ENCODE measurements at places on chromosomes 7 and 10. TPM values are rescaled to one million over a fixed set of nuclear protein-coding genes. Genes with fewer than 3 reads are reported as not detected.

GRCh38 chr10:17838080-17838648, 29.0 kb downstream of the MRC1 start:
- no peak for DNase-seq

GRCh38 chr10:103651783-103652476, 158.4 kb downstream of the NEURL1 start:
- no peak for DNase-seq

DNA sequence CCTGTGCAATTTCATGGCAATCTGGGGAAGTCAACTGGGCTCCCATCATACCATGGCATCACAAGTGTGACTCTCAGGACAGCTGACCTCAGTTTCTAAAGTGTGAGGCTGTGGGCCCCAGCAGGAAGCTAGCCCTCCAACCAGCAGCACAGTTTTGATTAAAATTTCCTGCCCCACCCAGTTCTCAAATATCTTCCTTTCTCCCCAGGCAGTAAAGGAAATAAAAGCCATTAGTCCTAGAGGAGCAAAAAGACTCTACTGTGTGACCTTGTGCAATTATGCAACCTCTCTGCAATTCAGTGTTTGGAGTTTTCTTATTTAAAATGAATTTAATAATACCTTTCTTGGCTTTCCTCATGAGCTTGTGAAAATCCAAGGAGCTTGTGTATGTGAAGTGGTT, 143.1 kb upstream of the CDCA7L start:
- DNase-seq = no peak

DNA sequence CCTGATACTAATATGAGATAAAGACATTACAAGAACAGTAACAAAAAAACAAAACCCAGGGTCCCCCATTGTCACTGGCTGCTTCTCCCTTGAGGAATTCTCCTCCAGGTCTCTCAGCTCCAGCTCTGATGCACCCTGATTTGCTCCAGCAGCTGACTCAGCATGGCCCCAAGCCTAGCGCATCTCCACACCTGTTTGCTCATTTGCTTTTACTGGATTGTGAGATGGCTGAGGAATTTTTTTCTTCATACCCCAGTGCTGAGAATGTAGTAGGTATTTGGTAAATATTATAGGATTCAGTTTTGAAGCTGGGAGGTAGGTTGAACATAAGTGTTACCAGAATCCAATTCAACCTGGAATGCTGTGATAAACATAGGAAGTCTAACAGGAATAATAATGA, 171.9 kb downstream of the PKD1L1 start:
- no peak for DNase-seq

GRCh38 chr7:121451367-121452094, 55.4 kb upstream of the FAM3C start:
- DNase-seq = no peak

Gene GPR22
- not detected for total RNA-seq

- no peak for DNase-seq
Measured at GRCh38 chr10:23978317-23978716, 230.6 kb upstream of the KIAA1217 start.

- DNase-seq = no peak
Measured at GRCh38 chr7:121000081-121000983, 11.8 kb downstream of the CPED1 start.

DNA sequence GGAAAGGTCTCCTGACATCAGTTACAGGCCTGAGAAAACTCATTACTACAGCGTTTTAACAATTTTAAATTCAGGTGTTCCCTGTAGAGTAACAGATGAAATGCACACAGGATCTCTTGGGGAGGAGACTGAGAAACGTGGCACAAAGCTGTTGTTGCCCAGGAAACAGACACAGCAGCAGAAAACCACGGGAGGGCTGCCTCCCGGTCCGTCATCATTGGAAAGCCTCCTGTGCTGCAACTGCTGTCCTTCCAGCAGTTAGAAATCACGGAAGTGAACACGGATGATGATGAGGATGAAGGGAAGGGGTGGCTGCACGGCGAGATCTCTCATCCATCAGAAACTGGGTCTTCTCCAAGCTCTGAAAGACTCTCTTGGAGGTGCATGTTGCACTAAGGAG, 94.6 kb upstream of the RNF32 start:
- DNase-seq = no peak
